ENCODE measurements at places on chromosomes 1 and 21.

DNA sequence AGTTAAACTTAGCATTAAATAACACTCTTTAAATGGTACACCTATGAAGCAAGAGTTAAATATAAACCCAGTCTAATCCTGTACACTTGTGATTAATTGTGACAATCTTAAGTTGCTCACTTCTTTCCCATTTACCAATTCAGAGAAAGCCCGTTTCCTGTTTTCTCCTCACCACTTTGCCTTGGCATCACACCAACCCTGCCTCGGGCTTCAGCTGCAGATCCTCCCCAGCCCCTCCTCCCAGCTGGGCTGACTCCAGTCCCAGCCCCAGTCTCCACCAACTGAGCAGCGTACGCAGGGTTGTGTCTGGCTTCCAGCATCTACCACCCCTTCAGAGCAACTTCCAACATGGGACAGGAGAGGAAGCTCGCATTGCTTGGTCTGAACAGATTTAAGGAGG, 4.1 kb downstream of the PYCR2 start:
- no peak for DNase-seq

DNA sequence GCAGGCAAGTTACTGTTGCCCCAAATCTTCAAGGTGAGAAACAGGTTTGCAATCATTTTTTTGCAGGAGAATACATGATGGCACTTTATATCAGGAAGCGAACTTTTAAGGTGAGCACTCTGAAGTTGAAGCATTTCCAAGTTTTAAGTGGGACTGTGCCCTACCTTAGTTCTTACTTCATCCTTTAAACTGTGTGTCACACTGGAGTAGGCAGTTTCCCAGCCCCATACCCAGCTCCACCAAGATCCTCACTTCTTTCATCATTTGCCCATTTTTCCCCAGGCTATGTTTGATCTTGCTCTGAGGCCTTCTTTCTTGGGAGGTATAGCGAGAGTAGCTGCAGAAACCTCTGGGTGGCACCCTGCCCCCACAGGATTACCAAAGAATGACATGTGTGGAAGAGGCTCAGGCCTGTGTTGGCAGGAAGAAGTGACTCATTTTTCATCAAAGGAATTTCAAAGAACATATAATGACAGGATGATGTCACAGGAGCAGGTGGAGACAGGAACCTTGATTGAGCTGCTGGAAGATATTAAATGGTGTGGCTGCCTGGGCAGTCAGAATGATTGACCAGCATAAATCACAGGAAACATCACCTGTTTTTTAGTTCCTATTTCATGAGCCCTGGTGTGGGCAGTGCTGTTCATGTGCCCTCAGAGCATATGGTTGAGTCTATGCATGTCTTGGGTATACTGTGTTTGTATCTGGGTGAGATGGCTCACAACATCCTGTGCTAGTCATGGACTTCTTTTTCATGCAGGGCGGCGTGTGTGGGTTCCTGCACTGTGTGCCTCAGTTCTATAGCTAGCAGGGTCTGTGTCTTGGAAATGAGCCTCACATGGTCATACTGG, 20.8 kb upstream of the MACF1 start:
- peak; percentile 64 for DNase-seq

DNA sequence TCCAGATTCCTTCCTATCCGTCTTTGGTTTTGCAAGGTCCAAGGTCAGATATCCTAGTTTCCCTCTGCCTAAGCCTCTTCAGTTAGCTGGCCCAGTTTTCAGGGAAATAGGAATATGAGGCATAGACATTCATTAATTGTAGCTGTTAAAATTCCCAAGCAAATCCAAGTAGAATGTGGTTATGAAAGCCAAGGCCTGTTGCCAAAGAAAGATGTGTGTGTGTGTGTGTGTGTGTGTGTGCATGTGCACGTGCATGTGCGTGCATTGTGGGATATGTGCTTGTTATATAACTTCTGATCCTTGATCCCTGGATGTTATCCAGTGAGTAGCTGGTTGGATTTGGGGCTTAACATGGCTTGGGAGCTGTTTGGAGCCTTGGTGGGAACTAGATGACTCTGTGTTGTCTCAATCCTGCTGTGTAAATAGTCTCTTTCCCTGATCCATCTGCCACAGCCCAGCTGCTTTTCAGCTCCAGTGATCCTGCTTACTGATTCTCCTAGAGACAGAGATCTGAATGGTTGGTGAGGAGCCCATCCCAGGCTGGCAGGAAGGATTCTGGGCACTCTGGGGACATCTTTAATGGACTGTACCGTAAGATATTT, 70.6 kb upstream of the GCLM start:
- DNase-seq, result no peak

DNA sequence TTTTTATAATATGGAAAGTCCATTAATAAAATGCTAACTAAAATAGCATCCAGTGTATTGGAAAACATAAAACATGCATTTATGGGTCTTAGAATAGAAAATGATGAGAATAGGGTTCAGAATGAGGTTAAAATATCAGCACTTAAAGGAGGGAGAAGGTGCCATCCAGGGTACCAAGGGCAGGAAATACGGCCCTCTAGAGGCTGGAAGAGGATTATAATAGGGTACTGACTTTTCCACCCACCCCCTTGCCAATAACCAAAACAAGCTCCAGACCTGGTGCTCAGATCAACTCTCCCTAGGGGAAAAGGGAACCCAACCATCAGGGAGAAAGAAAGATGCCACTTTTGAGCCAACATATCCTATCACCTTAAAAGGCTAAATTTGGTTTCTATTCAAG, 26.7 kb downstream of the ASTN1 start:
- DNase-seq, result no peak

GRCh38 chr1:147336291-147336690, 93.8 kb downstream of the CHD1L start:
- no peak for DNase-seq

GRCh38 chr1:100076744-100077143, 56.0 kb downstream of the SASS6 start:
- no peak for DNase-seq
